Naive B cell (primary cell): ENCODE measurements at places on chromosomes 3 and 15.

DNA sequence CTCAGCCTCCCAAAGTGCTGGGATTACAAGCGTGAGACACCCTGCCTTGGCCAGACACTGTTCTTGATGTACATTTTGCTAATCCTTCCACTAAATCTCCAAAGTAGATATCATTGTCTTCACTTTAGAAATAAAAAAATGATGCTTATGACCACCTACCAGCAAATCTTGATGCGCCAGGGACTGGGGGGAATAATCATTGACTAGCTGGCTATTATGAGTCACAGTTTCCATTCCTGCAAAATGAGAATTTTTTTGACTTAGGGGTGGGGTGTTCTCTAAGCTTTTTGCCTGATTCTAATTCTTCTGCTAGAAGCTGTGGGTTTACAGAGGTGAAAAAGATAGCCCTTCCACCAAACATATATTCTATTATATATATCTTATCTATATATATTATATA, 17.1 kb upstream of the RFC4 start:
- no peak for DNase-seq

- DNase-seq = no peak
These were observed 13.5 kb upstream of the AADAC start for GRCh38 chr3:151800431-151800830.

DNA sequence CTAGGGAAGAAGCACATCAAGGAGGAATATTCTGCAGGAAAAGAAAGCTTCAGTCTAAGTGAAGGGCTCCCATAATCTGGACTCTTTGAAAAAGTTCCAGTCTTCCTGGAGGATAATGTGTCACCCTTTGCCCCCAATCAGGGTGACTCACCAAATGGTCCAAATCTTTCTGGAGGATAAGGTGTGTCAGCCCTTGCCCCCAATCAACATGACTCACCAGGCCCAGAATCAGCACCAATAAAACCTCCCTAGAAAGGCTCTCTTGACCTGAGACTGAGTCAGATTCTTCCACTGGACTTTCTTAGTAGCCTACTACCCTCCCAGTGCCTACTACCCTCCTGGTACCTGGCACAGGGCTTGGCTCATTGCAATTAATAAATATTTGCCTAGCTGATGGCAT, 9.5 kb upstream of the ARL14 start:
- DNase-seq = no peak

GRCh38 chr3:188320757-188321156, 166.8 kb downstream of the LPP start:
- DNase-seq = no peak

DNA sequence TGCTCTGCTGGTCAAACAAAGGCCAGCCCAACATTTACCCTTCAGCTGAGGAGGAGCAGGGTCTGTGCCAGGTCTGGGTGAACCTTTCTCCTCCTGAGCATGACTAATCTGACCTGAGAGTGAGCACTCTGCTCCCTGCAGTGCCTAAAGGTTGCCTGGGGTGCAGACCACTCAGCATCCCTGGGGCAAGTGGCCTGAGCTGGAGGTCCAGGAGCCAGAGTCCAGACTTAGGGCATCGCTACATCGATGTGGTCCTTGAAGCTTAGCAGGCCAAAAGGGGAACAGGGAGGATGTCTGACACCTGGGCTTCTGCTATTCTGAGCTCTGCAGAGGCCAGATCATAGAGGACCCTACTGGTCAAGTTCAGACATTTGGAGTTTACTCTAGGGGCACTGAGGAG, 119.1 kb downstream of the FAM43A start:
- DNase-seq = no peak

GRCh38 chr3:117837391-117837790, 1127.8 kb downstream of the TUSC7 start:
- no peak for DNase-seq

- no peak for DNase-seq
These were observed 4.1 kb upstream of the SFMBT1 start for GRCh38 chr3:53049987-53050386.

DNA sequence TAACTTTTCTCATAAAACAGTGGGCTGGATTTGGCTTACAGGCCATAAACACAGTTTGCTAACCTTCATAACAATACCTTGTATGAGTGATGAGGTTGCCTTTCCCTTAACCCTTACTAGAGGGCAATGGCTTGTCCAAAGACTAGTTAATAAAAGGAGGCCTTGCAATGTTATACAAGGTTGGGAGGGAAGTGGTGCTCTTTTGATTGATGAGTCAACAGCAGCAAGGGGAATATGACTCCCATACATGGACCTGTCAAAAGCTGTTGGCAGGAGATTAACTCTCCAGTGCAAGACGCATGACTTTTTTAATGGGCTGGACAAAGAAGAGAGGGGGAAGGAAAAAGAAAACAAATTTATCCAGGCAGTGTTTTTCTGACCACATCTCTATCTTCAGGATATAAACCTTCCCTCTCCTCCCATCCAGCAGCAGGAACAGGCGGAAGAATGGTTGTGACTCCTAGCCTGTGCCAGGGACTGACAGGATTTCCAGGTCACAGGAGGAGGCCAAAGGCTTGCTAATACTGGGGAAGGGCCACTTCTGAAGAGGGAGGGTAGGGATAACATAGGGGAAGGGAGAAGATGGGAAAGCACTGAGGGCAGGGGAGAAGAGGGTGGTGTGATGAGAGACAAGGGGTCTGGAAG, 35.2 kb upstream of the ARL14 start:
- no peak for DNase-seq

DNA sequence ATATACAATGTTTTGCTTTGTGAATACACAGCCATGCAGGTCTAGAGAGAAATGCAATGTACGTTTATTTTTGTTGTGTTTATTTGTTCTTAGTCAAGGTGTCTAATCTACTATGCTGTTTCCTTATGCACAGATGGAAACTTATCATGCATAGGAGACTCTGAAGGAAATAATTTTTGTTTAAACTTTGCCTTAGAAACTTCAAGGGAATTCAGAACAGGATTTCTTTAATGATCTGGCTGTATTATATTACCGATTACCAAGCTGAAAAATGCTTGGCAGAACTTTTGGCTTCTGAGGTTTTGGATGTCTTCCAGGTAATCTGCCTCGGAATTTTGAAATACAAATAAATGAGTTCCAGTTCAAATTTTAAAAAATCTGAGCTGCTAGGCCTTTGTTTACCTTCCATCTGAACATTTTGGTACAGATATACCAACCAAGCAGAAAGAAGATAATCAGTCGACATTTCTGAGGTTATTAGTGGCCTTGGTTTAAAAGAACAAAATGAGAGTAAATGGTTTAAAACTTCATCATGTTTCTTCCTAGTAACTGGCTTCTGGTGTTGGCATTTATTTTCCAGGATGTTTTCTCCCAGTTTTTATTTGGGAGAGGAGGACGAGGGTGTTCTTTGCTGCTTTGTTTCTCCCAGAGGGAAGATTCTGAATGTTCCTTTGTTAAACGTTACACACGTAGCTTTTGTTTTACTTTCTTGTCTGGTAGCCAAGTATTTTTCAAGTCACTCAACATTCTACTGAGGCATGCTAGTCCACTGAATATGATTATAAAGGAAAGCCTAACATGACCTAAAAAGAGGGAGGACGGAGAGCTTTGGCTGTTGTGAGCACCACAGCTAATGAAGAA, 421.8 kb upstream of the TBL1XR1 start:
- DNase-seq = no peak

DNA sequence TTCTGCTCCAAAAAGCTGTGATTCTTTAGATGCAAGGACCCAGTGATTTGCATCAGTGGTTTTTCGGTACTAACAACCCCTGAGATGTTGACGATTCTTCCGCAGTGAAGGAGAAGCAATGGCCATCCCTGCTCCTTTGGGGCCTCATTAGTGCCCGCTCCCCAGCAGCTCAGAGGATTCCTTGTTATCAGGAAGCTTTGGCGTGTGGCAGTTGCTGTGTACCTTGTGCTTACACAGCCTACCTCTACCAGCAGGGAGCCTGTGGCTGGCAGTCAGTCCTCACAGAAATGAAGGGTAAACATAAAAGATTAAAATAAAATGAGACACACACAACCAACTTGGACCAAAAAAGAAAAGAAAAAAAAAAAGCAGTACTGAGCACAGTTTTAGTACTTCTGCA, 55.2 kb downstream of the CNTN3 start:
- DNase-seq = no peak

- no peak for DNase-seq
These were observed 37.4 kb upstream of the KCNMB2 start for GRCh38 chr3:178498871-178499270.

- no peak for DNase-seq
These were observed 13.1 kb upstream of the LRTM1 start for GRCh38 chr3:54940971-54941370.

DNA sequence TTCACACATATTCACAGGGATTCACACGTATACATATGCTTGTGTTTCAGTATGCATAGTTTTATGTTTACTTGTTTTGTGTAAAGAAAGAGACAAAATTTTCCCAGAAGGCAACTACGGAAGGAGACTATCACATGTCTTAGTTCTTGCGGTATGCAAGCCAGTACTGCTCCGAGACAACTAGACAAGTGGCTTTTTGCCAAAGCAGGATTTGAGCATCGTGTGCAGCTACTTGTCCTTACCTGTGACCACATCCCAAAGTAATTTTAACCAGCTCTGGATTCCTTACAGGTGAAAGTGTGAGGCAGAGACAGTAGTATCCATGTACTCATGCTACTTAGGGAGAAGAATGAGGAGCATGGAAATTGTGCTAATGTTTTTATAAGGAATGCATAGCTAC, 591.4 kb upstream of the NR2F2 start:
- no peak for DNase-seq

GRCh38 chr15:74306781-74307217, 60.6 kb downstream of the CYP11A1 start:
- no peak for DNase-seq

GRCh38 chr3:163048881-163049280, 1552.3 kb downstream of the OTOL1 start:
- no peak for DNase-seq

DNA sequence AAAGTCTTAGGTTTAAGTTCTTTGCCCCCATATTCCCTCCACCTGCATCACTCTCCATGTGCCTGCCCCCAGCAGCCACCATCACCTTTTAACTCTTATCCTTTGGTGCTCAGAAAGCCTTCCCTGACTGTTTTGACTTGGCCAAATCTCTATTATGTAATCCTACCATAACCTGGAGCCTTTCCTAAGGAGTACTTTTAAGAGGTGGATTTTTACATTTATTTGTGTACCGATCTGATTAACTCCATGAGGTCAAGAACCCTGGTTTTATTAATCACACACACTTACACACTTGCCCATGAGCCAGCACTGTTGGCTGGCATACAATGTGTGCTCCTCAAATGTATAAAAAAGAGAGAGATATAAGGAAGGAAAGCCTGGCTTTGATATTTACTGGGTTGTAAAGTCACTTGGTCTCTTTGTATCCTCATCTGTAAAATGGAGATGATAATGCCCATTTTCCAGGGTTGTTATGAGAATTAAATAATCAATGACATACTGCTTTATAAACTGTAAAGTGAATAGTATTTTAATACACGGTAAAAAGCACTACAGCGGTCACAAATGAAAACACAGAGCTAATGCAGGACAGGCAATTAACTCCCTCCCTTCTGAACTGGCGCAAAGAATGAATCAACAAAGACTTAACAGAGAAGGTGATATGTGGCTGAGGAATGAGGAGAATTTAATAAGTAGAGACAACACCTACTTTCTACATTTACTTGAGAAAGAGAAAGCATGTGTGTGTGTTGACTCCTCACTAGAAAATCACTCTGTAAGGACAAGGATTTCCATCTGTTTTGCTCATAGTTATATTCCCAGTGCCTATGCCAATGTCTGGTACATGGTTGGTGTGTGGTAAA, 45.4 kb downstream of the ATP13A4 start:
- no peak for DNase-seq

DNA sequence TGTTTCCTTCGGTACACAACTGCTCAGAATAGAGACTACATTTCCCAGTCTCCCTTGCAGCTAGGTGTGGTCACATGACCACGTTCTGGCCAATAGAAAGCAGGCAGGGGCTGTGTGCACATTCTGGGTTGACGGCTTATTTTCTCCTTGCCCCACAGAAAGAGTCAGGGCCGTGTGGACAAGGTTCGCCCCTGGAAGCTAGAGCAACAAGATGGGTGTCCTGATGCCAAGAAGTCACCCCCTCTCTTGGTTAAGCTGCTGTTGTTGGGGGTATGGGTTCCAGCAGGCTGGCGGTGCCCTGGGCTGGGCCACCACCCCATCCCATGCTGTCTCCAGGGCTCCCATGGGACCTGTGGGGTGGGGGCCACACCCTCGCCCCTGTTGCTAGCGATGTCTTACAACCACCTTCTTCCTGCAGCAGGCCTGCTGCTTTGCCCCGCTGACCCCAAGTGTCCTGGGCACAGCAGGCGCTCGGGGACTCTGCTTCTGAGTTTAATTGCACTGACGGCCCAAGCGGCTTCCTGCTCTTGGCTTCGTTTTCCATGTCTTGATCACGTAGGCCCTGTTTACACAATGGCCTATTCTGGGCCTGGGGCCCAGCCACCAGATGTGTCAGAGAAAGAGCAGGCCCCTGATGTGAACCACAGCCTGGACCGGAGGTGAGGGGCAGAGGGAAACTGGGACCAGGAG, 24.9 kb downstream of the ABTB1 start:
- peak; percentile 60 for DNase-seq

DNA sequence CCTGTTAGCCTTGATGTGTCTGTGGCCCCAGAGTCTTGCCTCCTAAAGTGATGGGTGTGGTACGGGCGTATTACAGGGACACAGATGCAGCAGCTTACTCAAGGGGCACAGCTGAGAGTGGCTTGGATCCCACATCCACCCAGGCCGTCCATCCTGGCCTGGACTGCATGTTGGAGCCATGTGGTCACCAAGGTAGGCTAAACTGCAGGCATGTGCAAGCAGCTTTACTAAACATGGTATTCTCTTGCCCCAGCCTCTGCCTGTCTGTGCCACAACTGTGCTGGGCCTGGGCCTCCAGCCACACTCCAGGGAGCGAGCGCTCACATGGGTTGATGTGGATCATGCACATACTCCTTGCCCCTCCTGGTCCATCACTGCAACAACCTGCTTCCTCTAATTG, 6.1 kb upstream of the GPR62 start:
- no peak for DNase-seq

- DNase-seq = peak; percentile 37
These were observed 35.7 kb downstream of the NGRN start for GRCh38 chr15:90300988-90301706.

DNA sequence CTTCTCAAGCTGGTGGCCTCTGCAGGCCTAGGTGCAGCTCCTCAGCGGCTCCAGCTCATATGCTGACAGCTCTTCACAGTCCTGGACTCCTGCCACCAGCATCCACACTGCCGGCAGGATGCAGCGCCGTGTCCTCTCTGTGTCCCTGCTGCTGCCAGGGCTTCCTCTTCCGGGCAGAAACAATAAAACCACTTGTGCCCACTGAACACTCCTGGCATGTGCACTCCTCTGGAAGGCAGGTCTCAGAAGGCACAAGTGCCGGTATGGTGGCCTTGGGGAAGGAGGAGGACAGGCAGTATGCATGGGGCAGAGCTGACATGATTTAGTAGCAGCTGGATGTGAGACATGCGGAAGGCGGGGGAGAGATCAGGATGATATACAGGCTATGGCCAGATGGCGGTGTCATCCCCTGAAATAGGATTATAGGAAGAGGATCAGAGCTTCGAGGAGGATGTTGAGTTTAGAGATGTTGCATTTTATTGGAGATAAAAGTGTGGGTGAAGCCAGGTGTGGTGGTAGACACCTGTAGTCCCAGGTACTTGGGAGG, 7.5 kb upstream of the MAN2A2 start:
- DNase-seq = no peak

GRCh38 chr3:157156837-157157635, 2.9 kb downstream of the CCNL1 start:
- DNase-seq = no peak
